ENCODE measurements at places on chromosomes 1 and 21. TPM values are rescaled to one million over a fixed set of nuclear protein-coding genes. Genes with fewer than 3 reads are reported as not detected.

DNA sequence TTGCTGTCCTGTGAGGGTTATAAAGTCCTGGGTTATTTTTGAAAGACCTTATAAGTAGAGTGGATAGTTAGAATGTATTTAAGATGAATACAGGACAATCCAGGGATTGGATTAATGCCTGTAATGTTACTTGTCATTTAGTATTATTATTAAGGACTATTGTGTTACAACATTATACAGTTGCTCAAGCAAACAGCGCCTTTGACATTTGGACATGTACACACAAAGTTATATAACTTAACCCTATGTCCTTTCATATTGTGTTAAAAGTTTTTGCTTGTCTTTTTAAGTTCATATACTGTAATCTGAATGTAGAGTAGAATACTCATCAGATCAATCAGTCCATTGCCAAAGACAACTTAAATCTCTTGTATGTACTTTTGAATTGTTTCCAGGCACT is 2.0 kb downstream of the PRKAA2 start:
- no peak for DNase-seq

DNA sequence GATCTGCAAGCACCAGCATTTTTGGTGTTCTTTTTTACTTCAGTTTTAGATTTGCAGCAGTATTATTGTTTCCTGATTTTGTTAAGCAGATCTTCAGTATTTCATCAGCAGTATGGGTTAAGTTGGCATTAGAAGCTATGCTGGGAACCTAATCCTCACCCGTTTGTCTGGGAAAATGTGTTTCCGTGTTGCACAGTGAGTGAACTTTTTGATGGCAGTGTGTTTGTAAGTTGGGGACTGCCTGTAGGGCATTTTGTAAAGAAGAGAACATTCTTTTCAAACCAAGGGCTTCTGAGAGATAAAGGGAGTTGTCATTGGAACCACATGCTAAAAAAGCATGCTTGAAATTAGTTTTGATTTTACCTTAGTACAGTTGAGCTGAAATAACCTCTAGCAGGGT is 35.9 kb downstream of the UCK2 start:
- DNase-seq: no peak

CHI3L2 gene
- 0.15 TPM for total RNA-seq

- DNase-seq: no peak
Observed at GRCh38 chr1:1974834-1975233, 28.8 kb downstream of the CFAP74 start.
